ENCODE measurements at places on chromosomes 1 and 21. TPM values are rescaled to one million over a fixed set of nuclear protein-coding genes. Genes with fewer than 3 reads are reported as not detected.

- H3K4me3 ChIP-seq = no peak overlapping the region
- H3K36me3 ChIP-seq = no peaks in the 10 kb centered on the region
- no peaks in the 10 kb centered on the region for H3K27me3 ChIP-seq
These were observed 149.9 kb downstream of the MRPL39 start for GRCh38 chr21:25457411-25457810.

DNA sequence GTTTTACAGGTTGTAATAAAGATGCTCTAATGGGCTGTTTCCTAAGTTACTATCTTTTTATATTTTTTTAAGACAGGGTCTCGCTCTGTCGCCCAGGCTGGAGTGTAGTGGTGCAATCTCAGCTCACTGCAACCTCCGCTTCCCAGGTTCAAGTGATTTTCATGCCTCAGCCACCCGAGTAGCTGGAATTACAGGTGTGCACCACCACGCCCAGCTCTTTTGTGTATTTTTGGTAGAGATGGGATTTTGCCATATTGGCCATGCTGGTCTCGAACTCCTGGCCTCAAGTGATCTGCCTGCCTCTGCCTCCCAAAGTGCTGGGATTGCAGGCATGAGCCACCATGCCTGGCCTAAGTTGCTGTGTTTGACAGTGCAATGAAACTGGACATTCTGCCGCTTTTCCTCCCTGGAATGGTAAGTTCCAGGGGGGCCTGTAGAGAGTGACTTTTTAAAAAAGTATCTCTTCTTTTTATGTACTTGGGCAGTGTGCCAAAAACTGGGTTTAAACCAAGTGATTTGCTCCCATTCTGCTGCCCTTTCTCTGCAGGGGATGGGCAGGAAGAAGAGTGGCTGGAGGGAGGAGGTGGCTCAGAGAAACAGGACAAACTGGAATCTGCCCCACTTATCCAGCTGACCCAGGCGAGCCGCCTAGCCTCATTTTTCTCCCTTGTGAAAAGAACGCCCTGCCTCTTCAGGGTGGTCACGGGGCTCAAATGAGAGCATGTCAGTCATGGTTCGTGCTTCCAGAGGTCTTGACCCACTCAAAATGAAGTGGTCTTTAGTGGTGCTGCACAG, 2.3 kb downstream of the SLC37A1 start:
- no peak overlapping the region for H3K27ac ChIP-seq
- H3K27me3 ChIP-seq = no peaks in the 10 kb centered on the region
- no peaks in the 10 kb centered on the region for H3K36me3 ChIP-seq
- peaks cover 9% of the 10 kb centered on the region for H3K4me1 ChIP-seq
- DNase-seq = no peak

GRCh38 chr21:45994759-45995685, 13.5 kb downstream of the COL6A1 start:
- H3K4me3 ChIP-seq = no peak overlapping the region
- no peaks in the 10 kb centered on the region for H3K27me3 ChIP-seq
- no peaks in the 10 kb centered on the region for H3K36me3 ChIP-seq
- H3K4me1 ChIP-seq = no peaks in the 10 kb centered on the region

Gene NEK2
- total RNA-seq = not detected

DNA sequence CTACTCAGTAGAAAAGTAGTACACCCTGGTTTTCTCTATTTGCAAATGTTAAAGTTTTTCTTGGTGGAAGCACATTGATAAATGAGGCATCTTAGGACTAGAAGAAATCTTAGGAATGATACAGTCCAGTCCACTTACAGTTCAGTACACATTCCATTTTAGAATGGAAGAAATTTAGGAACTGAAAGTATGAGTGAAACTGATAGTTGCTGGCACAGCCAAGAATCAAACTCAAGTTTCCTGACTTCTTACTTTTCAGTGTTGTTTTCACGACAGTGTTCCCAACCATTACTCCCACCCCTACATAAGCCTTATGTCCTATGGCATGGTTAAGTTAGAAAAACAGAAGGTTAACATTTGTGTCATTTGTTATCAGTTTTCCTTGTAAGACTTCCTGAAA, 258.5 kb downstream of the BACH1 start:
- H3K27me3 ChIP-seq = no peaks in the 10 kb centered on the region
- no peak overlapping the region for H3K27ac ChIP-seq
- DNase-seq = no peak
- no peak overlapping the region for H3K4me3 ChIP-seq
- no peaks in the 10 kb centered on the region for H3K4me1 ChIP-seq

GRCh38 chr1:14930247-14930965, 223.1 kb upstream of the TMEM51 start:
- no peaks in the 10 kb centered on the region for H3K27me3 ChIP-seq
- DNase-seq = no peak
- H3K4me3 ChIP-seq = no peak overlapping the region
- H3K4me1 ChIP-seq = peaks cover 13% of the 10 kb centered on the region
- H3K36me3 ChIP-seq = no peaks in the 10 kb centered on the region

Gene SPRR5
- not detected for total RNA-seq

DNA sequence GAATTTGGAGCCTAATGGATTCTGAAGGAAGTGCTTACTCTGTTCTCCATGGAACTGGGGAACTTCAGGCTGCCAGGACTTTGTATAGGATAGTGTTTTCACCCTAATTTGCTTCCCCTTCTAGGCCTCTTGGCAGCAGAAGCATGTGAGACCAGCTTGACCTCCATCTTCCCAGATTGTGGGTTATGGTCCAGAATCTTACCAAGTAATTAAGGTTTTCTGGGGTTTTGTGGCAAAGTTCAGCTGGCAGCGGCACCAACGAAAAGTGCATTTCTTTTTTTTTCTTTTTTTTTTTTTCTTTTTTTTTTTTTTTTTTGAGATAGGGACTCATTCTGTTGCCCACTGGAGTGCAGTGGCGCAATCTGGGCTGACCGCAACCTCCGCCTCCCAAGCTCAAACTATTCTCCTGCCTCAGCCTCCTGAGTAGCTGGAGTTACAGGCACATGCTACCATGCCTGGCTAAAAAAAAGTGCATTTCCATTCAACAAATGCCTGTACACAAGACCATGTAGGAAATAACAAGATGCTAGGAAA, 3.4 kb upstream of the BMP8A start:
- no peaks in the 10 kb centered on the region for H3K27me3 ChIP-seq
- H3K27ac ChIP-seq = no peak overlapping the region
- DNase-seq = no peak
- H3K4me1 ChIP-seq = no peaks in the 10 kb centered on the region

DNA sequence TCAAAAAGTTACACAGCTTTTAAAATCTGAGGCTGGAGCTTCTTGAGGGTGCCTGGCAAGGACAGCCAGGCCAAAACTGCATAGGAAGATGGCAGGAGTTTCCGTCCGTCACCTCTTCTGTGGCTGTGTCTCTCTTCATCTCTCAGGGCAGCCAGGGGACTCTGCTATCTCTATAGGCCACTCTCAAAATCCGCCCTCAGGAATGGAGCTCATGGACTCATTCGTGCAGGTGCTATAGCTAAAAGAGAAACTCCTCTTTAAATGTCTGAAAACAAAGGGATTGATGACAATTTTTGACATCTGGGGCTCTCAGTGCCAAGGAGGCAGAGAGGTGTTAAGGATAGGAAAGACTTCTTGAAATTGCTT, 27.2 kb downstream of the OVAAL start:
- H3K4me1 ChIP-seq = no peaks in the 10 kb centered on the region
- DNase-seq = no peak
- no peaks in the 10 kb centered on the region for H3K36me3 ChIP-seq
- no peaks in the 10 kb centered on the region for H3K27me3 ChIP-seq
- H3K27ac ChIP-seq = no peak overlapping the region

DNA sequence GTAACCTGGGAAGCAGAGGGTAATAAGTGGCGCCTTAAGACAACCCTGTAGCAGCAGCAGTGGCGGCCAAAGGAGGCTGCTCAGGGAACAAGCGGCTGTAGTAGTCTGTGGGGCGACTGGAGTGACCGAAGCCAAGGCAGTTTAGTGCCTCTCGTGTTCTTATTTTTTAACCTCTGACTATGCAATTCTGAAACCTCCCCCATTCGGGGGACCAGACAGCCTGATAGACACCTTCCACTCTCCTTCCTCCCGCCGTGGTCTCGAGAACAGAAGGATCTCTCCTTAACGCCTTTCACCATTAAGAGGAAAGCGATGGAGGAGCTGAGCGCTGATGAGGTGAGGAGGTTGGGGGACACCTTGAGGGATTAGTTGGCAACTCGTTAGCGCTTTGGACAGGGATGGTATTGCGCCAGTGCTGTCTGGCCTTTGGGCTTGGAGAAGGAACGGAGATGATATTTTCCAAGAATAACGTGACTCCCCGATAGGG, 644 bp downstream of the UBE4B start:
- H3K27me3 ChIP-seq = no peaks in the 10 kb centered on the region
- no peaks in the 10 kb centered on the region for H3K36me3 ChIP-seq
- DNase-seq = no peak
- peak overlapping the region; percentile 96 for H3K27ac ChIP-seq

- H3K27me3 ChIP-seq = no peaks in the 10 kb centered on the region
- no peak overlapping the region for H3K4me3 ChIP-seq
- no peak overlapping the region for H3K27ac ChIP-seq
- no peak for DNase-seq
- H3K4me1 ChIP-seq = no peaks in the 10 kb centered on the region
These were observed 122.9 kb downstream of the NUF2 start for GRCh38 chr1:163444665-163445064.

DNA sequence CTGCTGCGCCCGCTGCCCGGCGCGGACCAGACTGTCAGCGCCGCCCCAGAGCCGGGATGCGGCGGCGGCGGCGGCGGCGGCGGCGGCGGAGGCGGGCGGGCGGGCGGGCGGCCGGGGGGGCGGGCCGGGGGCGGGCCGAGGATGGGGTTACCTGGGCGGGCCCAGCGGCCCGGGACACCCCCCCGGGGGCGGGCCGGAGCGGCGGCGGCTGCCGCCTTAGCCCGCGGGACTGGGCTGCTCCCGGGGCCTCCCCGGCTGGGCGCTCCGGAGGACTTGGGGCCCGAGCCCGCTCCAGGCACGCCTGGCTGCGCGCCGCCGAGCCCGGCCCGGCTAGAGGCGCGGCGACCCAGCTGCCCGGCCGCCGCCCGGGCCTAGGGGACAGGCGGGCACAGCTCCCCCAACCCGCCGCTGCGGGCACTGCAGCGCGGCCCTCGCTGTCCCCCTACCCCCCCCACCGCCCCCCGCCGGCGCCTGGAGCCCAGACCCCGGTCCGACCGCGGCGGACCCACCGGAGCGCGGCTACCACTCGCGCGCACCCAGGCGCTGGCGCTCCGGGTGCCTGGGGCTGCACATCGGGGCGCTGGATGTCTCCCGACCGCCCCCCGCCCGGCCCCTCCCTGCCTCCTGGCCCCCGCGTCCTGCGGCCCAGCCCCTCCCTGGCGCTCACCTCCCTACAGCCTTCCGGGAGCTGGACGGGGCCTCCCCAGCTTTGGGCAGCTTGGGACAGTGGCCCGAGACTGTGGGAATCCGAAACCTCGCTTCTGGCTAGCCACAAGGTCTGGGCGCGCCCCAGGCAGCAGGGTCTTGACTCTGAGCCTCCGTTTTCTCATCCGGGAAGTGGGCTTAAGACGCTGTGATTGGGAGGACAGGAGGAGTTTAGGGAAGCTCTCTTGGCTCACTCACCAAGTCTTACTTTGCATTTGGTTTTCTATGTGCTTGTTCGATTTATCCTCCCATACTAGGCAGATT, at the start of gene WNT4:
WNT4 (minus strand) TSS at position 33 of the 969 bp plus-strand sequence. CDS start 175 bp downstream, outside the sequence.
- no peak for DNase-seq
- peak within 1 kb of the TSS; percentile 57 for H3K27ac ChIP-seq
- H3K4me1 ChIP-seq = no peaks in the 10 kb centered on the region
- H3K36me3 ChIP-seq = no peaks in the 10 kb centered on the region
- H3K27me3 ChIP-seq = no peaks in the 10 kb centered on the region

DNA sequence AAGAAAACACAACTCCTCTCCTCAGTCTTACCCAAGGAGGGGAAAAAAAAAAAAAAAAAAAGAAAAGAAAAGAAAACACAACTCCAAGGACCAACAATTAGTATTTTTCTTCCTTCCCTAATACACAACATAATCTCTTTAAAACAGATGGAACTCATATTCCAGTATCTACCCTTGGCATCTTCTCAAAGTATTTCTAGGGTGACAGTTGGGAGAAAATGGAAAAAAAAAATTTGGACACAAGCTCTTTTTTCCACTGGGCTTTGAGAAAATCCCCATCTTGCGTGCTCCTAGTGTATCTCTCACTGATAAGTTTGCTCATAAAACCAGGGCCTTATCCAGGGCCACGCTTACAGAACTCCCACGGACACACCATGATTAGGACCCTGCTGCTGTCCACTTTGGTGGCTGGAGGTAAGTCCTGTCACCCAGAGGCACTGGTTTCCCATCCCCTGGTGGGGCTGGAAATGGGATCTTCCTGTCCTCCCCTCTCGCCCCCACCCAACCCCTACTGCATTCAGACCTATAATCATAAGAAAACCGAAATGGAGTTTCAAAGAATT, at the start of gene CELA2B:
CELA2B (plus strand) TSS at position 353 of the 563 bp plus-strand sequence; CDS start at position 375, 22 bp downstream.
- H3K27me3 ChIP-seq = no peaks in the 10 kb centered on the region
- no peak within 1 kb of the TSS for H3K27ac ChIP-seq
- no peaks in the 10 kb centered on the region for H3K4me1 ChIP-seq
- no peak for DNase-seq

DNA sequence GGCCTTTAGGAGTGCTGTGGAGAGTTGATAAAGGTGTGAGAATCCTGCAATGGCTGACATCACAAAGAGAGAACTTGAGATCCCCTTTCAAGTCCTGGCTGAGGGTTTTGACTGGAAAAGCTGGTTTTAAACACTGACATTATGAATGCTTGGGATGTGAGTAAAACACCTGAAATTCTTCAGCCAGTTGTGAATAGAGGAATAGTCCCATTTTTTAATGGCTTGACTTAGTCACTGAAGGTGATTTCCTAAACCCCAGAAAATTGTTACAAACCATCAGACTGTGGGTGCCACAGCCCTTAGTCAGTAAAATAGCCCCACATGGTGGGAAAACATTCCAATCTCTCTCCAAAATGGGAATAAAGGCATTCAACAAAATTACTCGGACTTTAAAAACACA, 107.7 kb upstream of the LMO4 start:
- no peaks in the 10 kb centered on the region for H3K36me3 ChIP-seq
- no peak for DNase-seq
- no peaks in the 10 kb centered on the region for H3K4me1 ChIP-seq
- H3K4me3 ChIP-seq = no peak overlapping the region

GRCh38 chr21:31967334-31967733, 94.5 kb downstream of the HUNK start:
- no peak for DNase-seq
- no peak overlapping the region for H3K4me3 ChIP-seq
- H3K27ac ChIP-seq = no peak overlapping the region

Gene DEPDC1
- total RNA-seq = 0.12 TPM

Gene ZC3H12A
- 2.5 TPM for total RNA-seq

Gene KRTAP21-2
- total RNA-seq = not detected

Gene RER1
- total RNA-seq = 105 TPM

DNA sequence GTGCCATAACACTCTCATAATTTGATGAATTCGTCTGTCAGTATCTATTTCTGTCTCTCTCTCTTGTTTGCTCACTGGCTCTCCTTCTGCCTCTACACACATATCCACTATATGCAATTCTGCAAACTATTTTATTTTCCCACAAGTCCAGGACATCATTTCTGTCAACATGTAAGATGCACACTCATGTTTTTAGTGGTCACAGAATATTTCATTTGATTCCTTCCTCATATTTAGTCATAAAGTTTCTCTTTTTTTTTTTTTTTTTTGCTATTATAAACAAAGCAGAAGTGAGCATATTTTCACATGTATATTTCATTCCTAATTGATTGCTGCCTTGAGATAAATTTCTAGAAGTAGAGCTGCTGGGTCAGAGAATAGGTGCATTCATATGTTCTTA, 165.3 kb downstream of the PGBD5 start:
- H3K27me3 ChIP-seq = no peaks in the 10 kb centered on the region
- no peaks in the 10 kb centered on the region for H3K4me1 ChIP-seq
- no peak overlapping the region for H3K4me3 ChIP-seq
- no peak for DNase-seq
- H3K27ac ChIP-seq = no peak overlapping the region
- no peaks in the 10 kb centered on the region for H3K36me3 ChIP-seq

Gene LCE1B
- not detected for total RNA-seq

Measured in uterus (tissue), 4 donors.